Esophagus mucosa (tissue), 1 donor: ENCODE measurements at places on chromosomes 11 and 22. TPM values are rescaled to one million over a fixed set of nuclear protein-coding genes. Genes with fewer than 3 reads are reported as not detected.

AAMDC gene
- total RNA-seq, result 9.4 TPM

OR9Q2 gene
- total RNA-seq, result not detected

OTOG gene
- not detected for total RNA-seq

NOX4 gene
- total RNA-seq, result 0.16 TPM

PAX6 gene
- not detected for total RNA-seq

CD3E gene
- 1.2 TPM for total RNA-seq

GRCh38 chr11:8222820-8223512 lies 40.7 kb downstream of the LMO1 start:
- ATAC-seq, result no peak

- no peak for ATAC-seq
These were observed 90.2 kb downstream of the CCDC73 start for GRCh38 chr11:32704261-32704660.

DNA sequence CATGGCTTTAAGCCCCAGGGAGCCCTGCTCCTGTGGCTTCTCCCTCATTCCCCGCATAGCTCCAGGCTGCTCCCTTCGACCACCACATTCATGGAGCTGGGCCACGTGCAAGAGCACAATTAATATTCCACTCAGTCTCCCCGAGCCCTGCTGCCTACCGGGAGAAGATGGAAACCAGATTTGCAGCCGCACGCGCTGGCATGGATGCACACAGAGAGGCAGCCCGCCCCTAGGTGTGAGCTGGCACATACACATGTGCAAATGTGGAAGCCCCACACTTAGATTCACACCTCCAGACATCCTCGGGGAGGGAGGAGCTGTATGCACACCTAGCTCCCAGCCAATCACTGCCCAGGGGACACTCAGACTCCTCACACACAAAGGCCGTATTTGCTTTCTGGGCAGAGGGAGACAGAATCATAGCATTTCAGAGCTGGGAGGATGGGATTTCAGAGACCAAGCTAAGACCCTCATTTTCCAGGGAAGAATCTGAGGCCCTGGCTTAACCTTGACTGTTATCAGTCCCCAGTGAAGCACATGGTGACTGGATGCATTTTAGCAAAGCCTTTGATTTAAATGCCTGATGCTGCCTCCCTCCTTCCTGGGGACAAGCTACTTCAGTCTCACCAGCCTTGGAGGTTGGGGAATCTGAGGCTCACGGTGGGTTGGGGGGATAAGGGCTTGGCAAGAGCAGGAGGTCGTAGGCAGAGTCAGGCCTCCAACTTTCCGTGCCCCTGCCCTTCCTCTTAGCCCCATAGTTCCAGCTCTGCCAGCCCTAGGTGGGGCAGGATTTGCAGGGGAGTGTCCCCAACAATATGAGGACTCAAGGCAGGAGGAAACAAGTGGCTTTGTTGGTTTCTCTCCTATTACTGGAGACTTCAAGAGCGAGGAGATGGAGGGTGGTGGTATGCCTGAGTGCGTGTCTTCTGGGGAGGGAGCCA lies 5.3 kb upstream of the CREB3L1 start:
- no peak for ATAC-seq

DNA sequence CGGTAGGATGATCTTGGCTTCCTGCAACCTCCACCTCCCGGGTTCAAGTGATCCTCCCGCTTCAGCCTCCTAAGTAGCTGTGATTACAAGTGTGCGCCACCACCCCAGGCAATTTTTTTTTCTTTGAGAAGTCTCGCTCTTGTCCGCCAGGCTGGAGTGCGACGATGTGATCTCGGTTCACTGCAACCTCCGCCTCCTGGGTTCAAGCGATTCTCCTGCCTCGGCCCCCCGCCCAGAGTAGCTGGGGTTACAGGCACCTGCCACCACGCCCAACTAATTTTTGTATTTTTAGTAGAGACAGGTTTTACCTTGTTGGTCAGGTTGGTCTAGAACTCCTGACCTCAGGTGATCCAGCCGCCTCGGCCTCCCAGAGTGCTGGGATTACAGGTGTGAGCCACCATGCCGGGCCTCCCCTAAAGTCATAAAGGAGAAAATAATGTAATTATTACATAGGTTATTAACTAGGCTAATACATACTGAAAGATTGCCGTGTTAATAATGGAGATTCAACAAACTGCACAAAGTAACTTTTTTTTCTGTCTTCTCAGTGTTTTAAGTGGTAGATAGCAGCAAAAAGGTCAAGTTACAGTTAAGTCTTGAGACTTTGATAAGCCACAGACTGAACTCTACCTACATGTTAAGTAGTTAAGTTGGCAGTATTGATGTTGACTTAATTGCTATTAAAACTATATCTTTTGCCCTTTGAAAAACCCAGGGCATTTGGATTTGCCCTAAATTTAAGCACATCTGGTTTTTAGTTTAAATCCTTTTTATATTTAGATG lies 3.9 kb downstream of the CAPRIN1 start:
- ATAC-seq, result no peak

DNA sequence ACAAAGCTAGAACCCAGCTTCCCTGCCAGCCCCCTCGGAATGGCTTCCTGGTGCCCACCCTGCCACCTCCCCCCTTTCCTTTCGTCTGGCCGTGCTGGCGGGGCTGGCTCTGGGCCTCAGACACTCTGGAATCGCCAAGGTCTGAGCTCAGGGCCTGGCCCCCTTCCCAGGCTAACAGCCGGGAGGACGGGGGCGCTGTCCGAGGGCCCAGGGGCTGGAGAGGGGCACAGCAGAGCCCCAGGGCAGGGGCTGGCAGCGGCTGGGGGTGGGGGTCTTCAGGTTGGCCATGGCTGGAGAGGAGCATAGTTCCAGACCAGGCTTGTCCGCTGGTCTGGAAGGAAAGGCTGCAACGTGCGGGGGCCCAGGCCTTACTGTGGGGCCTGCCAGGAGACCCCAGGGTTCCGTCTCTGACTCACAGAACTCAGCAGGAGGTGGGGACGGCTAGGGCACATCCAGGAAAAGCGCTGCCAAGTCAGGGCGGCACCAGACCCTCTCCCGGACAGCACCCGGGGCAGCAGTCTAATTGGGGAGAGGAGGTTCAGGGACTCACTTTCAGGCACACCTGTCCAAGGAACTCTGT lies 861 bp upstream of the LTBP3 start:
- no peak for ATAC-seq

DNA sequence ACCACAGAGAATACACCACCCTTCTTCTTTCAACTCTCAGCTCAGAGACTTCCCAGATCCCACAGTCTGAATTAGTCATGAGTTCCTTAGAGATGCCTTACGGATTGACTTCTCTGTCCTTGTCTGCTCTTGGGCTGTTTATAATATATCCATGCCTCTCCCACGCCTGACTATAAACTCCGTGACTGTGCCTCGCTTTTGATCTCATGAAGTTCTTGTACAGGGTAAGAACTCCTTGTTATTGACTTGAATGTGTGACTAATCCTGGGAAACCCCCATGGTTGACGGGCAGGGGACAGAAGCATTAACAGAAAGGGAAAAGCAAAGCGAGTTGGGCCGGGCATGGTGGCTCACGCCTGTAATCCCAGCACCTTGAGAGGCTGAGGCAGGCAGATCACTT lies 62.4 kb upstream of the POU2AF1 start:
- peak; percentile 79 for ATAC-seq

DNA sequence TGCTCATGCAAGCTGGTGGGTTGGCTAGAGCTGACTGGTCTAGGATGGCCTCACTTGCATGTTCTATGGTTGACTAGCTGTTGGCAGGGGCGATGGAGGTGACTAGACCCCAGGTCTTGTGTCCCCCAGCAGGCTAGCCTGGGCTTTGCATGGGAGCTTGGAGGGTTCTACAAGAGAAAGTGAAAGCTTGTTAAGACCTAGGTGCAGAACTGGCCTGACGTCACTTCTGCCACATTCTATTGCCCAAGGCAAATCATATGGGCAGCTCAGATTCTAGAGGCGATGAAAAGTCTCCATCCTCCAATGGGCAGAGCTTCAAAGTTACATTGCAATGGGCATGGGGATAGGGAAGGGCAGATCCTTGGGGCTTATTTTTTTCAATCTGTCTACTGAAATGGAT lies 170.9 kb downstream of the MIAT start:
- no peak for ATAC-seq

- no peak for ATAC-seq
These were observed 875.3 kb downstream of the NTM start for GRCh38 chr11:132245403-132246385.

GRCh38 chr22:38467438-38467903 lies 425 bp upstream of the KDELR3 start:
- ATAC-seq, result peak; percentile 27

DNA sequence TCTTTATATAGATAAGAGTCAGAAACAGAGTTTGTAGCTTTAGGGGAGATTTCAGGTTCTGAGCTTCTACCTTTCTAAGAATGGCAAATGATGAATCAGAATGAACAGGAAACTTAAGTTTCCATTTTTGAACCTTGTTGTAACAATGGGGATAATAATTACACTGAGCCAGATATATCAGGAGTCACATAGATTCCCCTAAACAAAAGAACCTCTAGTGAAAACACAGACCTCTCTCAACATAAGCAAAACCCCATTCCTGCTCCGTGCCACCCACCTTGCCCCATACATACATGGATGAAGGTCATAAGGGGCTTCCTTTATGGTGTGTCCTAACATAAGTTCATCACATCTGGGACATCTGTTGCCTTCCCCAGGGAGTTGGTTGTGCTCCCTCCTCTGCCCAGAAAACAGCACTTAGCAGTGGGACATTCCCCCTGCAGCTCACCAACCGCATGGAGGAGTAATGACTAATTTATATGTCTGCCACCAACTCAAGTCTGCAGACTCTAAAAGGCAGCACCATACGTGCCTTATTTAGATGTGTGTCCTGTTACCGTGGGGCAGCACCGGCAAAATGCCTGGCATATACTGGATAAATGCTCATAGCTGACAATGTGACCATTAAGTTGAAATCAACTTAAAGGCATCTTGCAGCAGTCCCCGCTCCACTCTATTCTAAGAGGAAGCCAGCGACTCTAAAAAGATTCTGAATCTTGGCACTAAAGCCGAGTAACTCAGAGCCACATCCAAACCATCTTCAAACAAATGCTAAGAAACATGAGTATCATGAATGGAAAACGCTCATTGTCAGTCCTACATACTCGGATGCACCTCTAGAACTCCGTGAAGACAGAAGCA lies 8.0 kb downstream of the JAML start:
- ATAC-seq, result no peak

DNA sequence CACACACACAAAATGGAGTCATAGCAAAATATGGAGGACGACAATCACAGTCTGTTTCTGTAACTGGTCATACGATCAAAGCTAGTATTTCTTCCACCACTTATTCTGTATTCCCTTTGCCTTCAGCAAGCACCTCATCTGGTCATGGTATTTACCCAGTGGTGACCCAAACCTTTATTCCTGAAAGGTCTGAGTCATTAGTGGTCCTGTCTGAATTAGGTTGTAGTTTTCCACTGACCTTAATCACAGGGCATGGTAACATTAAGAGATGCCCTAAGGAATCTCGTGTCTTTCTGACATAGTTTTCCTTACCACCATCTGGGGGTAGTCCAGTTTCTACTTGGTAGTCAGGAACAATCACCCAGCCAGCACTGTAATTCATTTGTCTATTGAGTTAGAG lies 54.8 kb upstream of the CEP295 start:
- ATAC-seq, result no peak

DNA sequence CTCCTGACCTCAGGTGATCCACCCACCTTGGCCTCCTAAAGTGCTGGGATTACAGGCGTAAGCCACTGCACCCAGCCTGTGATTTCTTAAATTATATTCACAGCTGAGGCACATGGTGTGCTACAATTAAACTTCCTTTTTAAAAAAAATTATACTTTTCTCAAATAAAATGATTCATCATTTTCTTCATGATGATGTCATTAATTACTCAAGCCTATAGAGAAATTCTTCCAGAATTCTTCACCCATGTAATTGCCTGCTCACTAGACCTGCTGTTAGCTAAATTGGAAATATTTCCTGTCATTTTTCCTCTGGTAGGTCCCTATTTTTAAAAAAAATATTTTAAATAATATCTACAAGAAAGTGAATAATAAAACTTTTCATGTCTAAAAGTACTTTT lies 440.0 kb upstream of the ANO3 start:
- ATAC-seq, result no peak

DNA sequence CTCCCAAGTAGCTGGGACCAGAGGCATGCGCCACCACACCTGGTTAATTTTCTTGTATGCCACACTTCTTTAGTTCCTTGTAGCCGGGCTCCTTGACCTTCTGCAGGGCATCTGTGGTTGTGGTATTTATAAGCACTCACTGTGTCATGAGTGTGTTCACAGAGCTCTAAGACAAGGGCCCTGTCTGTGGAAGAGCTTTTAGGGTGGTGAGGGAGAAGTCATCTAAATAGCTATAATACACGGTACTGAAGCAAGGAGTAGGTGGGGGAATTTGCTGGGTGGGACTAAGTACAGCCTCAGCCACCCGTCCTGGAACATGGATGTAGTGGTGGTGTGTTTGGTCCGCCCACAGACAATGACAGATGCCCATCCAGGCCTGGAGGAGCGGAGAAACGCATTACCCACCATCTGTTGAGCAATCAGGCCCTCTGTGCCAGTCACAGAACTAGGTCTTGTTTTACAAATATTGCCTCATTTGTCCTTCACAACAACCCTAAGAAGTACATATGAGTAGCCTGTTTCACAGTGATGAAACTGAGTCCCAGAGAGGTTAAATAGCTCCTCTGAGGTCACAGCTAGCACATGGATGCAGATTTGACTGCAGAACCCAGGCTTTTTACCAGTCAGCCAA lies 10.1 kb downstream of the ACO2 start:
- ATAC-seq, result no peak

DNA sequence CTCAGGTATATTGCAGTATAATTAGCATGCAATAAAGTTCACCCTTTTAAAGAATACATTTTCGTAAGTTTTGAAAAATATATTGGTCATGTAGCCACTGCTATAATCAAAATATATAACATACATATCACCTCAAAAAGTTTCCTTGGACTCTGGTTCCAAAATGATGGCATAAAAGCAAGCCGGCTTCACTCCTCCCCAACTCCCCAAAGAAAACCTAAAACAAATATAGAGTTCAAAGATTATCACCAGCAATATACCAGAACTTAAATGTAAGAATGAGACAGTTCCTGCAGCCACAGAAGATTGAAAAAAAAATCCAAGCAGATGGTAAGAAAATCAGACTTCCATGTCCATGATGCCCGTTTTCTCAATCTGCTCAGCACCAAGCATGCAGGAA lies 104.3 kb downstream of the APIP start:
- no peak for ATAC-seq

DNA sequence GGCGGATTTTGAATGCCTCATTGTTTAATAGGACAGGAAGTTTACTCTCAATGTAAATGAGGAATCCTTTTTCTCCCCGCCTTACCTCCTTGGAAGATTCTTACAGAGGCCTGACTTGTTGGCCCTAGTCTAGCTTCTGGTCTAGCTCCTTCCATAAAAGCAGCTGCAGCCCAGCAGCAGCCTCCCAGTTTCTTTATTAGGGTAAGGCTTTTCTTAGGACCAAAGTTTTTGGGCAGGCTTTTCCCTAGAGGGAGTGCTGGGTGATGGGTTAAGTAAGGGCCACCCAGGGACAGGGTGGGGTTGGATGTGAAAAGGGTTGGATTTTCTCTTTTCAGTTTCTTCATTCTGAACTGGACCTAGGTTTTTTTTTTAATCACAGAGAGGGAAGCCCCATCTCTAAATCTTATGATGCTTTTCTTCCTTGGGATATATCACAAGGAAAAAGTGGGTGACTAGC lies 49.7 kb downstream of the LIF start:
- no peak for ATAC-seq
